ENCODE measurements at places on chromosomes 16 and 17. TPM values are rescaled to one million over a fixed set of nuclear protein-coding genes. Genes with fewer than 3 reads are reported as not detected.

GRCh38 chr17:7220593-7221277 lies 997 bp downstream of the ACADVL start:
- peak; percentile 68 for DNase-seq

Gene LGALS9B
- 0.44 TPM for total RNA-seq

GRCh38 chr16:55506083-55506482 lies 2.8 kb upstream of the LPCAT2 start:
- DNase-seq, result no peak

Gene SAMD14
- total RNA-seq, result 0.07 TPM

Data from activated CD4-positive, alpha-beta T cell treated with anti-CD3 and anti-CD28 coated beads, Interleukin-2, amount 10 ng/mL, durations not matched to agents 7 days and 5 days (primary cell).